ENCODE measurements at places on chromosomes 7 and 10.
A peak's percentile ranks its signal among the peaks of the same experiment; 100 is the strongest.

DNA sequence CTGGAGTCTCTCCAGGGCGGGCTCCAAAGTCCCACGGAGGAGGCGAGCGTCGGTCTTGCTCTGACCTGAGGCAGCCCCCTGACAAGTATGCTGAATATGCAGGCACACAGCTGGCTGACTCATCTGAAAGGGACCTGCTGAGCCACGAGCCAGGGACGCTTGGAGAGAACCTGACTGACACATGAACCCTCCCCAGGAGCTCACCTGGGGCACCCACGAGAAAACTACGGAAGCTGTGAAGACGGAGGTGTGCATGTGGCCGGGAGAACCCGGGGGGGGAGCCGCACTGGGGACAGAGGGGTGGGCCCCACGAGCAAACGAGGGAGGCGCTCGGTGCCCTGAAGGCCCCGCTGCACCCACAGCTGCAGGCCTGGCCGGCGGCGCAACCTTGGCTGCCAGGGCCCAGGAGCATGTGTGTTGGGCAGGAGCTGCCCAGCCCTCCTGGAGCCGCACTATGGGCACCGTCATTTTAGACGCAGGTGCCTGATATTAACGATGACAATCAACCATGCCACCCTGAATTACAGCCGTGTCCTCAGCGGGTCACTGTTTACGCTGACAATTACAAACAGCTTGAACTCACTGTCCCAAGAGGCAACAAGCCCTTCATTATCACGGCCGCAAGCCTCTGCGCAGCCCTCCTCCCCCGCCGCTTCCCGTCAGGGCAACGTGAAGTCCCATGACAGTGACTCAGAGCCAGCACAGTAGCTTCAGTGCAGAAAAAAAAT lies 64.7 kb downstream of the DIP2C start:
- peak; percentile 67 for DNase-seq

GRCh38 chr7:137423321-137423720 lies 79.8 kb upstream of the PTN start:
- DNase-seq, result no peak

DNA sequence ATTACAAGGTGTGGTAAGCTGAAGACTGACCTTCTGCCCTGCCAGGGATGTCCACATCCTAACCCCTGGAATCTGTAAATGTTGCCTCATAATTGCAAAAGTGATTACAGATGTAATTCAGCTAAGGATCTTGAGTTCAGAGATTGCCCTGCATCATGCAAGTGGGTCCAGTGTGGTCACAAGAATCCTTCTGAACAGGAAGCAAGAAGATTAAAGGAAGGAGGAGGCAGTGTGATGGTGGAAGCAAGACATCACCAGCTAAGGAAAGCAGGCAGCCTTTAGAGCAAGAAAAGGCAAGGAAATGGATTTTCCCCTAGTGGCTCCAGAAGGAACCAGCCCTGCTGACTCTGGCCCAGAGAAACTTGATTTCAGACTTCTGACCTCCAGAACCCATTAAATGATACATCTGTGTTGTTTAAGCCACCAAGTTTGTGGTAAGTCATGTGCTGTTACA lies 78.1 kb downstream of the USP6NL start:
- peak; percentile 47 for DNase-seq

DNA sequence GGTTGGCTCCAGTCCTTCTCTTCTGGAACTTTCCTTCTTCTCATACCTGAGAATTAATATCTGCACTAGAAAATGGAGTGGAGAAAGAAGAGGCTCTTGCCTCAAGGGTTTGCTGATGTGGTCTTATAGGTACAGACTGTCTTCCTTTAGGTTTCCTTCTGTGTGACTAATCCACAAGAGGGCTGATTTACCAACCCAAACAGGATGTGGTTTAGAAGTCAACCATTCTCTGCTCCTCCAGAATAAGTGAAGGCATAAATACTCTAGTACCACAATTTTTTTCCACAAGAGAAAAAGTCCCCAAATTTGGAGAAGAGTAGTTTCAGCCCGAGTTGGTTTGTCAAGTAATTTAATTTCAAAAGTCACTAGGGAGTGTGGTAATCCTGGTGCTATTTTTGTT lies 85.8 kb downstream of the NRP1 start:
- peak; percentile 77 for DNase-seq

DNA sequence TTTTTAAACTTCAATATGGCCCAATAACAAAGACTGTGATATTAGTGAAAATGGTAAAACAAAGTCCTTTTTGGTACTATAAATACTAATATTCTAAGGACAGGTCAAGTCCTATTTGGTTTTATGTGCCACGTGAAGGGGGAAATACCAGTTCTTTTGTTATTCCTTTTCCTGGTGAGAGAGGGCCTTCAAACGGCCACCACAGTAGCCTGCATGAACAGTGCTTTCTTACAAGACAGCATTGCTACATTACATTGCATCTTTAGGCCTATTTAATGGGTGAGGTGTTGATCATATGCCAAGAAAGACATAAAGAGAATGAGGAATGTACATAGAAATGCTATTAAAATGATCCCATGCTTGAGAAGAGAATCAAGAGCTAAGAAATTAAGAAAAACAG lies 214.8 kb downstream of the LRRTM3 start:
- no peak for DNase-seq

GRCh38 chr7:109003742-109004141 lies 434.1 kb downstream of the DNAJB9 start:
- DNase-seq, result peak; percentile 4

GRCh38 chr7:106893591-106893990 lies 28.5 kb downstream of the PIK3CG start:
- DNase-seq, result peak; percentile 34

DNA sequence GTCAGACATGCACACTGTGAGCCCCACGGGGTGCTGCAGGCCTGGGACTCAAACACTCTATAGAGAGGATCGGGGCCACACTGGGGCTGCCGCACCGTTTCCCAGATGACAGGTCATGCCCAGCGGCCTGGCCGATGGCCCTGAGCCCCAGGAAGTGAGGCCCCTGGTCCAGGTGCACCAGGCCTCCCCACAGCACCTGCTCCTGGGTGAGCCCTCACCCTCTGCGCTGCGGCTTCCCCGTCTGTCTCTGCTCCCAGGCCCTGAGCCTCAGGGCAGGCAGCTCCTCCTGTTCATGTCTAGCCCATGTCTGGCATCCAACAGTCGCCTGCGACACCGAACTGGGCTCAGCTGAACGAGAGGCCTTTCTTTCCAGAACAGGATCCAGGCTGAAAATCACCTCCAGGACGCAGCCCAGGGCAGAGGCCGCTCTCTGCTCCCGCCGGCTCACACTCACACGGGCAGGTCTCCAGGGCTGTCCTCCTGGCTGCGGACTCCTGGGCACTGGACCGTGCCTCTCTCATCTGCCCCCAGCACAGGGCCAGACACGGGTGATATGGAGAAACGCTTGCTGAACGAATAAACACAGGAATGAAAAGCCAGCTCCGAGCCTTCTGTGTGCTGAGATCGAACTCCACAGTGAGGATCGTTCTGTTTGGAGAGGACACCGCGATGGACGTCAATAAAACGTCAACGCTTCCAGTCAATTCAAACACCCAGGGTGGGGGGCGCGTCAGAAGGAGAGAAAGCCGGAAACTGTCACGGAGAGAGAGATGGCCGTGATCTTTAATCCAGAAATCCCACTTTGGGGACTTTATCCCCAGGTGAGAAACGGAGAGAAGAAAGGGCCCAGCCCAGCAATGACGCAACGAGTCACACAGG lies 202.4 kb downstream of the ELFN1 start:
- DNase-seq, result no peak

GRCh38 chr7:87432536-87432935 lies 42.9 kb downstream of the ABCB4 start:
- no peak for DNase-seq

DNA sequence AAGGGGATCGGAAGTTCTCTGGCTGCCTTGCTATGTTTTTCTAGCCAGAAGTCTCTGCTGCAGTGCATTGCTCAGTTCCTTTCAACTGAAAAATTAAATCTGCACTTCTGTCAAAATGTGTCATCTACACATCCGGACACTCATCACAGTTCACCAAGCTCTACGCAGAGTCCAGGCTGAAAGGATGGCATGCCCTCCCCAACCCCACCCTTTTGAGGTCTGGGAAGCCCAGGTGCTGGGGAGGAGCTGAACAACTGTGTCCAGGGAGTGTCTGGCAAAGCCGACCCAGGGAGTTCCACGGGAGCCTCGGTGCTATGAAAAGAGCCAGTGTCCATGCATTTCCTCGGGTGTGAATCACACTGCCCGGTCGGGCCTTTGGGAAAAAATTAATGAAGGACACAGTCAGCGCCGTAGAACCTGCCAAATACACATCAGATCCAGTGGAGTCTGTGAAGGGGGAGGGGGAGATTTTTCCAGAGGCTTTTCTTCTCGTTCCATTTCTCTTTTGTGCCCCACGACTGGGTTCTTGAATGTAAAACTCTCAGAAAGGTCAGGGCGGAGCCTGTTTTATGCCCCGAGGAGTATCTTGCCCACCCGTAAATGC lies 757 bp upstream of the PALS2 start:
- DNase-seq, result peak; percentile 27

- no peak for DNase-seq
Measured at GRCh38 chr10:3399756-3400155, 227.2 kb upstream of the PITRM1 start.

GRCh38 chr10:119832951-119833350 lies 39.7 kb downstream of the MCMBP start:
- no peak for DNase-seq

GRCh38 chr10:105950410-105950809 lies 1214.1 kb downstream of the SORCS1 start:
- peak; percentile 46 for DNase-seq

GRCh38 chr7:27073076-27073475 lies 22.7 kb downstream of the HOXA1 start:
- no peak for DNase-seq

GRCh38 chr10:132826524-132827422 lies 40.8 kb upstream of the NKX6-2 start:
- DNase-seq, result no peak

- DNase-seq, result no peak
Measured at GRCh38 chr10:91799612-91799975, 1.4 kb downstream of the TNKS2 start.

DNA sequence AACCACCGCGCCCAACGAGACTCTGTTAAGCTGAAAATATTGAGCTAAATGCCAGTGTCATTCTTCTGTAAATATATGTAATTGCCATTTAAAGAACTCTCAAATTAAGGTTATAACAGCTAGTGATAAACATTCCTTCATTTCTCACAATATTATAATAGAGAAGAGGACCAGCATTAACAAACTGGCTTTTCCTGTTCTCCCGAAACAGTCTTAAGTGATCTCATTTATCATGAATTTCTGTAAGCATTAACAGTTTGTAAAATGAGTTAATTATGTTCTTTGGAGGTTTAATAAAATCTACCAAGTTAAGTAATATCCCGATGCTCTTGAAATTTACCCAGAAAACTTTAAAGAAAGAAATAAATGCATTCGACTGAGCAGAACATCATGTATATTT lies 352.8 kb downstream of the KCNMA1 start:
- no peak for DNase-seq

- no peak for DNase-seq
Measured at GRCh38 chr10:128964100-128964403, 503.0 kb upstream of the MGMT start.

DNA sequence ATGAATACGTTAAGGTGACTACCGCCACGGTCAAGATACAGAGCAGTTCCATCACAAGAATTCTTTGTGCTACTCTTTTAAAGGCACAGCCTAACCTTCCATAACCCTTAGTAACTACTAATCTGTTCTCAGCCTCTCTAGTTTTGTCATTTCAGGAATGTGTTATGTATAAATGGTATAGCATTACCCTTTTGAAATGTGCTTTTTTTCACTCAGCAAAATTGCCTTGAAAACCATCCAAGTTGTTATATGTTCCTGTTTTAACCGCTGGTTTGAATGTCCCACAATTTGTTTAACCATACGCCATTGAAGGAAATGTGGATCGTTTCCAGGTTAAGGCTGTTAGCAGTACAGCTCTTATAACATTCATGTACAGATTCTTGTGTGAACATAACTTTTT lies 32.0 kb downstream of the WAC start:
- DNase-seq, result no peak

GRCh38 chr10:120486671-120487205 lies 29.7 kb downstream of the PLPP4 start:
- no peak for DNase-seq

DNA sequence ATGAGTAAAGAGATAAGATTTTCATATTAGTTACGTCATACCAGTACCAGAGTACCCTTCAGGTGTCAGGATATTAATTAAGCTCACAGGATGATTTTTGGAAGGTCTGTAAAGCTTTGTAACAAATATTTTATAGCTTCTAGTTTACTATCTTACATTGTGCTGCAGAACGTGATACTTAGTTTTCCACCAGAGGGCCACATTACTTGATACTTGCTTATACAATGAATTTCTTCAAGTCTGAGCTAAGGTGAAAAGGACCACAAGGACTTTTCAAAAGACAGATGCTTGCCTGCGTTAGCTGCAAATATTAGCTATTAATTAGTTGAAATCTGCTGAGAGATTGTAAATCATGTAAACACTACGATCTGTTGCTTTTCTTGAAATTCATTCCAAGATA lies 12.2 kb downstream of the FOXP2 start:
- DNase-seq, result no peak

DNA sequence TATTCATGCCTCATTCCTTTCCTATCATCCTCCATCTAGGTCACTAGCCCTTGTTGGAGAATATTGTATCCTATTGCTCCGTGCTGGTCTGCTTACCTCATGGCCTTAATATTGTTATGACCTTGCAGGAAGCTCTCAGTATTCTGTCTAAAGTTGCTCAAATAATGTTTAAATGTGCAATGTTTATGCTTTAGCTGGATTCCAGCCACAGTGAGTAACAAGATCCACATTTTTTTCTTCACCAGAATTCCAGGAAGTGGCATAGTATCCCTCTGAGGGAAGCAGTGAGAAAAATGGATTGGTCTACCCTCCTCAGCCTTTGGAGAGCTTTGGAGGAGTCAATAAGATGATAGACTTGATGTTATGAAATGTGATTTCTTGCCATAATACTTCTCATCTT lies 402.6 kb downstream of the NRG3 start:
- no peak for DNase-seq

DNA sequence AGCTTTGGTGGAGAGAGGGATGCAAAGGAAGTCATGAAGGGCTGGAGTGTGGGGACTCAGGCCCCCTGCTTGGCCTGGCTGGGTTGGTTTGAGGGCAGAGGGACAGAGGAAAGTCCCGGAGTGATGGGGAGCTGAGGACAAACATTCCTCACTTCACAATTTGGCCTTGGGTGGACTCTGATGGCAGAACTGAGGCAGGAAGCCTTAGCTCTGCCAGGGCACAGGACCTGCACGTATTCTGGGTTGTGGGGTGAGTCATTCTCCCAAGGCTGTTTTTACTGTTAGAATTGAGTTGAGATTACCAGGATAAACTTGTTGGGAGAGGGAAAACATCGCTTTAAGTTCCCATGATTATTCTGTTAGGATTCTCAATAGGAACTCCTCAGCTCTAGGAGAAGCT lies 2.6 kb downstream of the GOLGA7B start:
- DNase-seq, result no peak

- peak; percentile 21 for DNase-seq
Measured at GRCh38 chr7:88458946-88459345, 152.3 kb upstream of the STEAP4 start.

DNA sequence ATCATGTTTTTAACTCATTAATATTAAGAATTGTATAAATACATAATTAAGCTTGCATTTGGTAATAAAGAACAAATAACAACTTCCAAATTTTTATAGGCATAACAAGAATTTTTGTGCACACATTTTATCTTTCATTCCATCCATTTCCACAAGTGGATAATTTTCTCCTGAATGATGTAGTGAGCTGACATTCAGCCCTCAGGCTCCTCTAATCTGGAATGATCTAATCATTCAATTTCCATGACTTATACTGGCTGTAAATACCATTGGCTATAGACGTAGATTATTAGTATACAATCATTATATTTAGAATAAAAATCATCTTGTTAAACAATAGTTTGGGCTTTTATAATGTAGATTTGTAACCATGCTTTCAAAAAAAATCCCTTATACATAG lies 287.2 kb upstream of the GHITM start:
- no peak for DNase-seq
